ENCODE measurements at places on chromosomes 7 and 10.
A peak's percentile ranks its signal among the peaks of the same experiment; 100 is the strongest.

DNA sequence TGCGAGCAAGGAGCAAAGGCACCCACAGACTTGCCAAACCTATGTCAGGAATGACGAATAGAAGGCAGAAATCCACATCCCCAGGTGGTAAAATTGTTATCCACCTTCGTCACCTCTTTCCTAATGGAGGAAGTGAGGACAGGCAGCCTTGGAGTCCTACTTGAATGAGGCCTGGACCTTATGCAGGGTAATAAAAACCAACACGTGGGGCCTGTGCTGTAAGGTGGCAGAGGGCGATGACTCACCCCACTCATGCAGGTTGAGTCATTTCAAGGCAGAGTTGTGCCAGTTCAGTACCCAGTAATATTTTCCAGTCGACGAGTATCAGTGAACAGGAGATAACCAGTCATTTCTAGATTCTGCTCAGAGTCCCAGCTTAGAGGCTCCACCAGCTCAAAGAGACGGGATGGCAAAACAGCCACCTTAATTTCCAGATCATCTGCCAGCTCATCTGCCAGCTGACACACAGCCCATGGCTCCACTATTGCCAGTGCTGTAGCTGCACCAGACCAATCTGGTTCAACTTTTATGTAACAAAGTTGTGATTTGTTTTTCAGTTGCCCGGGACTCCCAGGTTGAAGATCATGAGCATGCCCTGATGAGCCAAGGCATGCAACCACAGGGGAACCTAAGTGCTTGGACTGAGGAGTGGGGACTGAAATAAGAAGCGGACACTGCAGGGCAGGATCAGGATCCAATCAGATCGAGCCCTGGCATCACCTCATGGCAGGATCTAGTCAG is 176.2 kb upstream of the ITGB1 start:
- ATAC-seq = peak; percentile 76

GRCh38 chr7:19834566-19834965 is 61.1 kb upstream of the TMEM196 start:
- no peak for ATAC-seq

- ATAC-seq = peak; percentile 71
Measured at GRCh38 chr10:132575320-132576201, 38.0 kb downstream of the INPP5A start.

DNA sequence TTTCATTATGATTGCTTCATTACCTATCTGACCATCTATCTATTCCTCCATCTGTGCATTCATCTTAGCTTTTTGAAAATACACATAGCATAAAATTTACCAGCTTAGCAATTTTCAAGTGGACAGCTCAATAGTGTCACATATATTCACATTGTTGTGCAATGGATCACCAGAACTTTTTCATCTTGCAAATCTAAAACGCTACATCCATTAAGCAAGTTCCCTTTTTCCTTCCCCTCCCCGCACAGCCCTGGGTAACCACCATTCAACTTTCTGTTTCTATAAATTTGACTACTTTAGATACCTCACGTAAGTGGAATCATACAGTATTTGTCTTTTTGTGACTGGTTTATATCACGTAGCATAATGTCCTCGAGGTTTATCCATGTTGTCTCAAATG is 78.0 kb upstream of the ADRB1 start:
- no peak for ATAC-seq

- no peak for ATAC-seq
Measured at GRCh38 chr7:157542068-157543021, 205.5 kb downstream of the DNAJB6 start.

DNA sequence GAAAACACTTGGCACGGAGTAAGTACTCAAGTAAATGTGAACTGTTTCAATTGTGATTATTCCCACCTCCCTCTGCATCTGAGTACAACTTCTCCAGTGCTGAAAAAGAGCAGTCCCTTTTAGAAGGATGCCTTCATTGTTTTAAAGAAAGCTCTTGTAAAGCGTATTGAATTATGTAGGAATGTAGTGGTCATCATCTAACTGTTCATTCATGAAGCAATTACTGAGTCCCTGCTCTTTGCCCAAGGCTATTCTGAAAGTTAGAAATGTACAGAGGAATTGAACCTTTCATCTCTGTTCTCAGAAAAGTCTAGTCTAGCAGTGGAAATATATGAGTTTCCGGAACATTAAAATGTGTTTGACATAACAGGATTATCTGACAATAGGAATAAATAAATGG is 127.8 kb downstream of the CACNB2 start:
- ATAC-seq = no peak
